Activated CD8-positive, alpha-beta memory T cell treated with anti-CD3 and anti-CD28 coated beads, Interleukin-2, amount 50 U/mL, for 48 hours (primary cell): ENCODE measurements at places on chromosomes 2 and 18.

DNA sequence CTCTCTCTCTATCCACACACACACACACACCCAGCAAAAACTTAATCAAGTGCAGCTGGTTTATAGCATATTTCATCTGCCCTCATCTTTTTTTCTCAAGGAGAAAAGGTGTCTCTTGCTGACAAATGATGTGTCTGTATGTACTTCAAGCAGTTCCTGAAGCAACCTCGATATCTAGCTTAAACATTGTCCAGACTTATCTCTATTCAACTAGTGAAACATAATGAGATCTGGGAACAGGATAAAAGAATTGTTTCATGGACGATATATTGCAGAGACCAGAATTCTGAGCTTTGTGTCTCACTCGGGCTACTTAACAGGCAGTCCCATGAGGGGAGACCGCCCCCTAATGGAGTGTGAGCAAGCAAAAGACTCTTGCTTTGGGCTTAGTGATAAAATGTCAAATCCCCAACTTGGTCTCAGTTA, 929.2 kb upstream of the SOX11 start:
- no peak for DNase-seq

DNA sequence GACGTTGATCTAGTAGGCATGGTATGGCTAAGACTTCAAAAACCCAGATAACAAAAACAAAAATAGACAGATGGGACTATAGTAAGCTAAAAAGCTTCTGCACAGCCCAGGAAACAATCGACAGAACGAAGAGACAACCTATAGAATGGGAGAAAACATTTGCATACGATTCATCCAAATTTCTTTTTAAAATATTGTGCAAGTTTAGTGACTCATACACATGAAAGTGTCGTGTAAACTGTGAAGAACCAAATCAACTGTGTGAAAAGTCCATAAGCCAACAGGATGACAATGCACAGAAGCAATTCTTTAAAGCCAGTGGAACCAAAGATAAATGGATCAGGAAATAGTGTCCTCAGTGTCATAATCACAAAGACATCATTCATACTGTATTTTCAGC, 671.1 kb downstream of the RNF144A start:
- no peak for DNase-seq

DNA sequence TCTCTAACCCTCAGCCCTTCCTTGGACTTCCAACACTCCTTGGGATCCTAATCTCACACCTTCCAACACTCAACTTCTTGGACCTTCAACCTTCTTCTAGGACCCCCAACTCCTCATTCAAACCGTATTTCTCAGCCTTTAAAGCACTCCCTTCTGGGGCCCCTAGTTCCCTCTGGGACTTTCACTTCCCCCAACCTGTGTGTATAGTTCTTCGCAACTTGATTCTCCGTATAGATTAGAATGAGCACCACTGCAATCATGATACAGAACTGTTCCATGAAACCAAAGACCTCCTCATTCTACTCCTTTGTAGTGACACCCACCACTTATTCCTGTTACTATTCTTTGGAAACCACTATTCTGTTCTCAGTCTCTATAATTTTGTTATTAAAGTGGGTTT, 62.0 kb upstream of the NFU1 start:
- DNase-seq, result no peak

DNA sequence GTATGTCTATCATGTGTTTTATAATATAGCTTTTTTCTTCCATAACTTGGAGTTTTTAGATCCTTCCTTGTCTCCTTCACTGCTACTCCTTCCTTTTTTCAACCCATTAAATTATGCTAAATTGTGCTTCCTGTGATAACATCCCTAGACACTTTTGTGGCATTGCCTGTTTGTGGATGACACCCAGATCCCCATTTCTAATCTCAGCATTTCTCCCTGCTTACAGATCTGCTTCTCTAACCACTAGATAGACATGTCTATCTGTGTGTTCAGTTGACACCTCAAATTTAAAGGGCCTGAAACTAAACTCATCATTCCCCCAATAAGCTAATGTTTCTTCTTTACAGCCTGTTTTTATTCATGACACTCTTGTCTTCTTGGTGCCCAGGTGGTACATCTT, 244.8 kb downstream of the BABAM2 start:
- no peak for DNase-seq

DNA sequence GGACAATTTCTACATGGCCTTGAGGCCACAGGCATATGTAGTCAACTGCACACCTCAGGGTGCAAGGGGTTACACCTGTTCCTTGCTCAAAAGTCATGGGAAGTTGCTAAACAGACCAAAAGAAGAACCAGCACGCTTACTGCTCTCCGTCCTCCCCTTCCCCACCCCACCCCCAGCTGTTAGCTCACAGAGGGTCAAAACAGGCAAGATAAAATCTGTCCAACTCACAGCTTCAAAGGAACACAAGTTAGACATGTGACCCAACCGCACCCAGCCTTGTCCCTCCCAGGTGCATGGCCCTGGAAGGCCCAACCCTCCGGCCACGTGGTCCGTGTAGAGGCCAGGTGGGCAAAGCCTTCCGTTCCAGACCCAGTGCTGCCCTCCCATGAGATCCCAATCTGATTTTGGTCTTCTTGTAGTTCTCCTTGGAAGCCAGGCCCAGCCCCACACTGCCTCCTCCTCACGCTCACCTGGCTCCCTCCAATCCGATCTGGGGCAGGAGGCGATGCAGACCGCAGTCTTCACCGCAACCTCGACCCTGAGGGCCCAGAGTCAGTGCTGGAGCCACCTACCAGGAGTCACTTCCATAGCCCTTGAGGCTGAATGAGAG, 14.5 kb upstream of the ASPRV1 start:
- DNase-seq, result no peak

DNA sequence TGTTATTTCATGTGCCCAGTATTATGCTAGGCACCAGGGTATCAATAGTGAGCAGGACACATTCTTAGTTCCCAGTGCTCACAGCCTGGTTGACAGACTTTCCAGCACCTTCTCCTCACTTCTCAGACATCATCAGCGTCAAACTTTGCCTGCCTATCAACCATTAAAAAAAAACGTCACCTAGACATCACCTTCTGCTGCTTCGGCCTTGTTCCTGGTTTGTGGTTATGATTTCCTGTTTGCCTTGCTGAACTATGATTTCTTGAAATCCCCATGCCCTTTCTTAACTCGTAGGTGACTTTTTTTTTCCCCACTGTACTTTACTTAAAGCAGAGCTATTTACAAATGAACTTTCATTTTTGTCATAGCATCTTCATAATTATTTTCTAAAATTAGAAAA, 60.4 kb upstream of the NABP1 start:
- DNase-seq, result no peak

GRCh38 chr18:55404136-55404830, 183.7 kb downstream of the TCF4 start:
- DNase-seq, result no peak

DNA sequence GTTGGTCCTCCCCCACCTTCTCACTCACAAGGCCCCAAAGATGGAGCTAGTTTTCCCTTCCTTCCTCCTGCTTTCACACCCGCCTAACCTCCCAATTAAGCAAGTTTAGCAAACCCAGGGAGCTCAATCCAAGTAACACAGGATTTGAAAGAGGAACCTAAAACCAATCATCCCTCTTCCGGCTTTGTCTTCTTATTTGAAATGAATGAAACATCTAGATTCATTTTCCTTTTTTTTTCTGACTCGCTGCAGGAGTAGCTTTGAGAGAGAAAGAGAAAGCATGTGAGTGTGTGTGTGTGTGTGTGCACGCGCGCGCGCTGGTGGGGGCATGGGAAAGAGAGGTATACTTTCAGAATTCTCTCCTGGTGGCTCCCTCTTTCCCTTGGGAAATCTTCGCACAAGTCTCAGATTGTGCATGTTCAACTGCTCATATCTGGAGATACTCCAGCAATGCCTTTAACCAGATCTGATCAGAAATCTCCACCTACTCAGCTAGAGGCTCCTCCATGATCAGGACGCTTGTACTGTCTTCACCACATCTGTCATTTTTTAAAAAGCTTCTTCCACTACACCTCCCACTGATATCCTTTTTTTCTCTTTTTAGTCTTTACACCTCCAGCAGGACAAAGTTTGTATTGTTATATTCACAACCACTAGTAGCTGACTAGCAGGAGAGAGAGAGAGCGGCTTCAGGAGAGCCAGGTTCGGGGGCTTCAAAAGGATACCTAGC, 1.7 kb downstream of the SLC8A1 start:
- DNase-seq, result no peak

GRCh38 chr2:6352247-6352646, 513.5 kb downstream of the CMPK2 start:
- DNase-seq, result no peak

DNA sequence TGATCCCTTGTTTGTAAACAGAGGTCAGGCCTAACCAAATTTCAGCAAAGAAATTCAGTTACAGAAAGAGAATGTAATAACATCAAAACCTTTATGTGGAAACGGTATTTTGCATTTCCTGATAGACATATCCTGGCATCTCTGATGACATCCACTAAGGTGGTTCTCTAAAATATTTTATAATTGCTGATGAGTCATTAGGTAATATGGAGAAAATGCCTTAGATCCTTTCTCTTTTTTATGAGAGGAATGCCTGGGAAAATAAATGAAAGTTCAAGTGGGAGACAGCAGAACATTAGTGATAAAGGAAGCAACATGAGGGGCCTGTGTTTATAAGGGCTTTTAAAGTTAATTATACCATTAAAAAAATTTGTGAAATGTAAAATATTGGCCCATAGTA, 72.6 kb downstream of the PLCL1 start:
- DNase-seq, result no peak

GRCh38 chr2:121771976-121772742, 16.7 kb downstream of the TSN start:
- DNase-seq, result no peak

DNA sequence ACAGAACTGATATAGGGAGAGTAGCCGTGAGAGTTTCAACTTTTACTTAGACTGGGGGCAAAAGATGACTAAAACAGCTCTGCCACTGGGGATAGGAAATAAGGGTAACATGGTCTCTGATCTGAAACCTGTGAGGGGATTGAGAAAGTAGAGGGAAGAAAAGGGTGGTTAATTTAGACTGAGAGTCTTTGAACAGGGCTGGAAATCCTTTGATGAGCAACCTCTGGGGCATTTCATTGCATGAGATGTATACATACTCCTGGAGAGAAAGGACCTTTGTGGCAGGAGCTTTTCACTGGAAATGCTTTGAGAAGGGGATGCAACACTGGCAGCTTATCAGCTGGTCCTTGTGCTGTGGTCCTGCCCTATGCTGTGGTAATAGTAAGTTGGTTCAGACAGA, 9.4 kb downstream of the GALNT1 start:
- DNase-seq, result no peak

DNA sequence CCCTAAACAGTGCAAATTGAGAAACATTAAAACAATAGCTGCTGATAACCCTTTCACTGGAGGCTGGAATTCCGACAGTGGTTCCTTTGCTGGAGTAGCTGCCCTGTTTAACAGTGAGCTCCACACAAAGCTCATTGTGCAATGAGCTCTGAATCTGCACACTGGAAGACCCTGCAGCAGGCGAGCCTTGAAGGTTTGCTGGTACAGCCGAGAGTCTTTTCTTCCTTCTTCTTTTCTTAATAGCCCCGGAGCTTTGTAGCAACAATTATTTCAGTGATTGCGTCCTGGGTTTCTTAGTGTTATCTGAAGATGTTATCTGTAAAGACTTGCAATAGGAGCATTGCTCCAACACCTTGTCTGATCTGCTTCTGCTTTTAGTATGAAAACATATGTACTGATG, 50.8 kb upstream of the CXCR4 start:
- DNase-seq, result no peak

GRCh38 chr2:72555943-72556342, 269.9 kb downstream of the EXOC6B start:
- no peak for DNase-seq

DNA sequence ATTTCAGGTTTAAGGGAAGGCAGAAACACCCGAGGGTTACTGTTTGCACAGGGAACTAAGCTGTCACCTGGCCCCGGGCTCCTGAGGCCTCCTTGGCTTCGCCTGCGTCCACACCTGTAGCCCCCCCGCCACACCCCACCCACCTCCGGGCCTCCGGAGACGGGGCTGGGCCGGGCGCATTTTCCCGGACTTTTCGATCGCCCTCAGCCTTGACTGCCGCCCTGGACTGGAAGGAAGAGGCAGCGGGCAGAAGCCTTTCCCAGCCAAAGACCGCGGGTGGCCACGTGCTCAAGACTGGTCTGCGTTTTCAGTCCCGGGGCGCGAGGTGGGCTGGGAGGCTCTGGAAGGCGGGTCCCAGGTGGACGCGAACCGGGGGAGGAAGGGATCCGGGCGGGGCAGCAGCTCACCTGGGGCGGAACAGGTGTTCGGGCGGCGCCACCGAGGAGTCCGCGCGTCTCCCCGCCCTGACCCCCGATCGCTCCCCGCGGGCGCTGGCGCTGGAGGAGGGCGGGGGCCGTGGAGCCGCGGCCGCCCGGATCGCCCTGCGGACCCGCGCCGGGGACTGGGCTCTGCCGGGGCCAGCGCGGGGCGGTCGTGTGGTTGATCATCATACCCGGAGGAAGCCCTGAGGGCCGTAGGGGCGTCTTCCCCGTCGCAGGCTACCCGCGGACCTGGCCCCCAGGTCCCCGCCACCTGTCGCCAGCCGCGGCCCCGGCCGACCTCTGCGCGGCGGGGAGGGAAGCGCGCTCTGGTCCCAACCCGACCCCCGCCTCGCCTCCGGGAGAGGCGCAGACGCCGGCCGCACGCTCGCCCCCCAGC, 3.2 kb downstream of the ID2 start:
- DNase-seq, result peak; percentile 85

DNA sequence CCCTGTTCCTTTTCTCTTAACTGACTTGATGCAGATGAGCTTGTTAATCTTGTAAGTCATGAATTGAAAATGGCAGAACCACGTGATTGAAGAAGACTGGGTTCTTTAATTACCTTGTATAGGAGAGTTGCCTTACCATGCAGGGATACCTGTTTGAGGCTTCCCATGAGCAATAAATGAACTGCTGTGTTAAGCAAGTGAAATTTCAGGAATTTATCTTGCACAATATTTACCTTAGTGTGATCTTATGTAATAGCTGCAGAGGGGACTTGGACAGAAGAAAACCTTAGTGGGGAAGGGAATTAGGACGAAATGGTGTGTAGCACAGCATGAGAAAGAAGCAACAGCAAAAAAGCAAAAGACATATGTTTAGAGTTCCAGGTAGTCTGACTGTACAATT, 384.0 kb upstream of the TMEFF2 start:
- no peak for DNase-seq

DNA sequence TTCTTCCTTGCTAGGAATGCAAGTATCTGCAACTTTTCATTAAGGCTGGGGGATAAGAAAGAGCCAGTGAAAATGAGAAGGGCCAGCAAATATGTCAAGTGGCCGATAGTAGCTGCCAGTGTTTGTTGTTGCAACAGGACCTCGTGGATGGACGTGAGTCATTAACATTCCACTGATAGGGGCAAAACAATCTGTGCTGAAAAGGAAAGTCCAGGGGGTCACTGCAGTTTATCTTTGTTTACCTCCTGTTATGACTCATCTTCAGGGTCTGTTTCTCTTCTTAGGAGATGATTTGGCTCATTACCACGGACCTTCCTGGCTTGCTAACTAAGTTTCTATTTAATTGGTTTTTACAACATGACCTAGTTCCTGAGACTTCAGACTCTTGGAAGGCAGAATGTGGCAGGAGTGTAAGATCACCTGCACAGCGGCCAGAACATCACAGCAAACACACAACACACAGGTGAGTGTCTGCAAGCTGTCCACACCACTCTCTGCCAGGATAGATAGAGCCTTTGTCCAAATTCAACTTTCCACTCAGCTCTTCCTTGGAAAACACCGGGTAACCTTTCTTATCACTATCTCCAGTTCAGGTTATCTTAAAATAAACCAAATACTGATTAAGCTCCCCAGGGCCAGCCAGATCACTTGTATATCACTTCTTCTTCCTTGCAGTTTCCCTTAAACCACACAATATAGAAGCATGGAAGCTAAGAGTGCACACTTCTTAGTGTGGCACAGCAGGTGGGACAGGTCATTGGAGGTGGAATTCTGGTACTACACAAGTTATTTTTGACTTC, 157.5 kb upstream of the LMAN1 start:
- no peak for DNase-seq

- DNase-seq, result peak; percentile 18
Observed at GRCh38 chr2:72126186-72127100, 21.2 kb downstream of the CYP26B1 start.
